ENCODE measurements at places on chromosomes 7 and 10.

GRCh38 chr10:60234551-60234950 is 155.1 kb downstream of the ANK3 start:
- no peak for DNase-seq

- DNase-seq: no peak
Measured at GRCh38 chr7:75889223-75889825, 10.5 kb downstream of the RHBDD2 start.

- DNase-seq: no peak
Measured at GRCh38 chr10:24762161-24762924, 38.7 kb upstream of the ARHGAP21 start.

DNA sequence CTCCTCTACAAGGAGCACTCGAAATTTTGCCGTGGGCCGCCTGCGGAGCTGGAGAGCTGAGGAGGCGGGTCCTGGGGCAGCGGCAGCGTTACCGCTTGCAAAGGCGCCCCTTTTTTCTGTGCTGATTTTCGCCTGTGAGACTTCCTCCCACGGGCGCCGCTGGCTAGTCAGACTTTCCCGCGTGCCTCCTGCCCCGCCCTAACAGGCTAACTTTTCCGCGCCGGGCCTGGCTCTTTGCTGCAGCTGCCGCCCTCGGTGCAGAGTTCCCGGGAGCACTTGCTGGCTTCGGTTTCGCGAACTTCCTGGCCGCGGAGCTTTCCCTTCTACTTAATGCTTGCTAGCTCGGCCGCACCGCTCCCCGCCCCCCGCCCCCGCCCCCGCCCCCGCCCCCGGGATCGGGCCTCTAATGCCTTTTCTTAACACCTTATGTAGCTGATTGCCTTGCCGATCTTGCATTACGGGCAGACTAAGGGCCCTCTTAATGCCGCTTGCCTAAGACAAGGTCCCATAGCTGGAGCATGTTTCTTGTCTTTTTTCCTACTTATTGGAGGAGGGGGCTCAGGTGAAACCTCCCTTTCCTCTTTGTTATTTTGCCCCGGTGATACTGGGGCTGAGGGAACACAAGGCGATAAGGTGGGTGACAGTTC is 37.9 kb upstream of the RASGEF1A start:
- peak; percentile 20 for DNase-seq

GRCh38 chr10:78449554-78449953 is 415.9 kb downstream of the RPS24 start:
- DNase-seq: no peak

GRCh38 chr7:107960272-107960671 is 42.7 kb downstream of the LAMB1 start:
- DNase-seq: no peak

DNA sequence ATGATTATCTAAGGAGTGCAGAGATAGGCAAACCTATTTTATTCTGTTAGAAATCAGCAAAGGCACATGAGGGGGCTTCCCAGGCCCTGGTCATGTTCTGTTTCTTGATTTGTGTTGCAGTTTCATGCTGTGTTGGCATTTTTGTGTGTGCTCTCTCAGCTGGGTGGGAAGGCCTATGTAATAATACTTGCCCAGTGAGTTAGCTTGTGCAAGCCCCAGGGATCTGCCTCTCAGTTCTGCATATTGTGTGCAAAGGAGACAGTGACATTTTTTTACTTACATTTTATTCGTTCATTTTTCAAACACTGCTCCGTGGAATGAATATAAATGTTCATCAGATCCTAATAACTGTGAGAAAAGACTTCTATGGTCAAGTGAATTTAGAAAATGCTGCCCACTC is 119.0 kb downstream of the VWC2 start:
- DNase-seq: no peak

GRCh38 chr10:58556516-58557165 is 44.0 kb downstream of the BICC1 start:
- no peak for DNase-seq

DNA sequence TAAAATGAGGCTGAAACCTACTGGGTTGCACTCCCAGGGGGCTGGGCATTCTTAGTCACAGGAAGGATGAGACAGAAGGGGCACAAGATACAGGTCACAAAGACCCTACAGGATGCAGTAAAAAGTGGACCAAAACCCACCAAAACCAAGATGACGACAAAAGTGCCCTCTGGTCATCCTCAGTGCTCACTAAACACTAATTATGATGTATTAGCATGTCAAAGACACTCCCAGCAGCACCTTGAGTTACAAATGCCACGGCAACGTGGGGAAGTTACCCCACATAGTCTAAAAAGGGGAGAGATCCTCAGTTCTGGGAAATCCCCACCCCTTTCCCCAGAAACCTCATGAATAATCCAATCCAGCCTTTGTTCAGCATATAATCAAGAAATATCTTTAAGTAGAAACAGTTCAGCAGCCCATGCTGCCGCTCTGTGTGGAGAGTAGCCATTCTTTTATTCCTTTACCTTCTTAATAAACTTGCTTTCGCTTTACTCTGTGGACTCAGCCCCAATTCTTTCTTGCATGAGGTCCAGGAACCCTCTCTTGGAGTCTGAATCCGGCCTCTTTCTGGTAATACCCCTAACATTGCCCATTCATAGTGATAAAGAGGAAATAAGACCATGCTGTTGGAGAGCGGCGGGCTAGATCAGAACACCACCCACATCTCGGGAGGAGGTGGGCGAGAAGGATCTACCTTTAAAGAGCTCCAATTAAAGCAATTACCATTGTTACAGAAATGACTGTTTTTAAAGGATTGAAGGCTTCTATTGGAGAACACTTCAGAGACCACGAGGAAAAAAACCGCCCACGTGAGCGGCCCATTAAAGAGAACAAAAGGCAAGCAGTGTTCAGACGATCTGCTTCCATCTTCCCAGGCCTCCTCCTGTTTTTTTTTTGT is 170.9 kb downstream of the USP6NL start:
- no peak for DNase-seq

DNA sequence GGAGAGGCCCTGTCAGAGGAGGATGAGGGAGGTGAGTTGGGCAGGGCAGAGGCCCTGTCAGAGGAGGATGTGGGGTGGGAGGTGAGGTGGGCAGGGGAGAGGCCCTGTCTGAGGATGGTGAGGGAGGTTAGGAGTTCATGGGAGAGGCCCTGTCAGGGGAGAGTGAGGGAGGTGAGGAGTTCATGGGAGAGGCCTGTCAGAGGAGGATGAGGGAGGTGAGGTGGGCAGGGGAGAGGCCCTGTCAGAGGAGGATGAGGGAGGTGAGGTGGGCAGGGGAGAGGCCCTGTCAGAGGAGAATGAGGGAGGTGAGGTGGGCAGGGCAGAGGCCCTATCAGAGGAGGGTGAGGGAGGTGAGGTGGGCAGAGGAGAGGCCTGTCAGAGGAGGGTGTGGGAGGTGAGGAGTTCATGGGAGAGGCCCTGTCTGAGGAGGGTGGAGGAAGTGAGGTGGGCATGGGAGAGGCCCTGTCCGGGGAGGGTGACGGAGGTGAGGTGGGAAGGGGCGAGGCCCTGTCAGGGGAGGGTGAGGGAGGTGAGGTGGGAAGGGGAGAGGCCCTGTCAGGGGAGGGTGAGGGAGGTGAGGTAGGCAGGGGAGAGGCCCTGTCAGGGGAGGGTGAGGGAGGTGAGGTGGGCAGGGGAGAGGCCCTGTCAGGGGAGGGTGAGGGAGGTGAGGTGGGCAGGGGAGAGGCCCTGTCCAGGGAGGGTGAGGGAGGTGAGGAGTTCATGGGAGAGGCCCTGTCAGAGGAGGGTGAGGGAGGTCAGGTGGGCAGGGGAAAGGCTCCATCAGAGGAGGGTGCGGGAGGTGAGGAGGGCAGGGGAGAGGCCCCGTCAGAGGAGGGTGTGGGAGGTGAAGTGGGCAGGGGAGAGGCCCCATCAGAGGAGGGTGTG is 73.7 kb downstream of the INPP5A start:
- DNase-seq: no peak

GRCh38 chr7:2647594-2648172 is 15.9 kb downstream of the TTYH3 start:
- no peak for DNase-seq

DNA sequence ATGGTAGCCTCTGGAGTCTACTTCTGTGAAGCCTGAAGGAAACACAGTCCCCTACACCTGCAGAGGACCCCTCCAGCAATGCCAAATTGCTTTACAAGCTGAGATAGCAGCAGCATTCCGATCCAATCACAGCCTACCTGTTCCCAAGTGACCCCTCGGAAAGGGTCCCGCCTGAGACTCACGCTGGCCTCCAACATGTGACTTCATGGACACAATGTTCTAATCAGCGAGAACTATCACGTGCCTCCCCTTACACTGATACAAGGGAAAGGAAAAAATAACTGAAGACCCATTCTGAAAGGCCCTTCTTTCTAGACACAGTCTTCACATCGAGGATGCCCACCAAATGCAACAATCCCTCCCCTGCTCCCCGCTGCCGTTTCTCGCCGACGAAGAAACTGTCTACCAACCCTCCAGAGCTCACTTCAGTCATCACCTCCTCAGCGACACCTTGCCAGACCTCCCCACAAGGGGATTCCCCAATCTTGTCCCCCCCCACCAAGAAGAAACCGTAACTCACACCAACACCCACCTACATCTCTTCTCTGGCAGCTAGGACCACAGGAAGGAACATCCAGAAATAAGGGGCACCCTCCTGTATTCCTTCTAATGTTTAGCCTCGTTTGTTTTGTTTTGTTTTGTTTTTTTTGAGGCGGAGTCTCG is 1.8 kb downstream of the SNX8 start:
- DNase-seq: no peak

- DNase-seq: no peak
Measured at GRCh38 chr10:97648562-97649404, 8.3 kb downstream of the PI4K2A start.

DNA sequence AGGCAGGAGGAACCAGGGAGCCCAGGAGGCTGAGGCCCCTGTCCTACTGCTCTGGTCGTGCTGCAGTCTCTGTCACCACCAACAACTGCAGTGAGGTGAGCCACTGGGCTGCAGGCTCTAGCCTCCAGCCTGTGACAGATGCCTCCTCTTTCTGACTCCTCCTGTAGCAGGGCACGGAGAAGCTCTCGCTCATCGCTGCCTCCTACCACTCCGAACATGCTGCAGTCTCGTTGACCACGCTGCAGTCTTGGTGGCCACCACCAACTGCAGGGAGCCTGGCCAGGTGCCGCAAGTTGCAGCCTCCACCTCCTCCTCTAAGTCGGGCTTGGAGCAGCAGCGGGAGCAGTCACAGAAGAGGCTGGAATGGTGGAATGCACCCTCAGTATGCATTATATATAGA is 22.1 kb upstream of the VOPP1 start:
- no peak for DNase-seq

DNA sequence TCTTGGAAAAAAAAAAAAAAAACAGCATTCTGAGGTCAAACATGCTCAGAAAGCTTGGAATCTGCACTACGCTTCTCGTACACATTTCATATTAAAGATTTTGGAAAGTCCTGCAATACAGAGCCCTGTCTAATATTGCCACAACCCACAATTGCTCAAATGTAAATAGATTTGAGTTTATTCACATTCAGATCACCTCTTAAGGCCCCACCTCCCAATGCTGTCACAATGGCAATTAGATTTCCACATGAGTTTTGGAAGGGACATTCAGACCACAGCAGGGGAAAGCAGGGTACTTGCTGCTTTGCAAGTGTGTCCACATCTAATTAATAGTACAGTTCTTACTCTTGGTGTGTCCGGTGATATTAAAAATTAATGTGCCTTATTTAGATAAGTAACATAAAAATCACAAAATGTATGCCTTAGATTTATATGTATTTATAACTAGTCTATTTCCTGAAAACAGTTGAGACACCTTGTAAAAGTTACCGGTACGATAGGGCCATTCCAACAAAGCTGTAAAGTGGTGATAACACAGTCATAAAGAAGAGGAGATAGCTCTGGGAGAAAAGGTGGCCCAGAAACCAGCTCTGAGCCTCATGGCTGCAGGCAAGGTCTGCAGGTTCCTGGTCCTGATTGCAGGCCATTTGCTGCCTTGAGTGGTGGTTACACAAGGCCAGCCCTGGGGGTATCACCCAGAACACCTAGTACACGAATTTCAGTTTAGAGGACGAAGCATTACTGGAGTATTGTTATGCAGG is 27.9 kb downstream of the EGFR start:
- DNase-seq: no peak

DNA sequence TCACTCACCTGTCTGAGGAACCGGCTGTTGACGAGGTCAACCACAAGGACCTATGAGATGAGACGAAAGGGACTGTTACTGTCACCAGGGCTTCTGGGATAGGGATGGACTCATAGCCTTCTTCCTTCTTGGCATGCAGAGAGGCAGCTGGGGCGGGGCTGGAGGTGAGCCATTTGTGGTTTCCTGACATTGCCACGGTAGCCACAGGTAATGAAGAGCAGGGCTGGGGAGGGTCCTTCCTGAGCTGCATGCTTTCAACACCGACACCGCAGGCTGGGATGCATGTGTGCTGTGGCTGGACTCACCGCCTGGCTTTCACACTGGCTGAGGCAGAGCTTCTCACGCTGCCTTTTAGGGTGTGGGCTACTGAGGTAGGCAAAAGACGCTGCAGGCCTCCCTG is 46.4 kb upstream of the MKRN1 start:
- no peak for DNase-seq

DNA sequence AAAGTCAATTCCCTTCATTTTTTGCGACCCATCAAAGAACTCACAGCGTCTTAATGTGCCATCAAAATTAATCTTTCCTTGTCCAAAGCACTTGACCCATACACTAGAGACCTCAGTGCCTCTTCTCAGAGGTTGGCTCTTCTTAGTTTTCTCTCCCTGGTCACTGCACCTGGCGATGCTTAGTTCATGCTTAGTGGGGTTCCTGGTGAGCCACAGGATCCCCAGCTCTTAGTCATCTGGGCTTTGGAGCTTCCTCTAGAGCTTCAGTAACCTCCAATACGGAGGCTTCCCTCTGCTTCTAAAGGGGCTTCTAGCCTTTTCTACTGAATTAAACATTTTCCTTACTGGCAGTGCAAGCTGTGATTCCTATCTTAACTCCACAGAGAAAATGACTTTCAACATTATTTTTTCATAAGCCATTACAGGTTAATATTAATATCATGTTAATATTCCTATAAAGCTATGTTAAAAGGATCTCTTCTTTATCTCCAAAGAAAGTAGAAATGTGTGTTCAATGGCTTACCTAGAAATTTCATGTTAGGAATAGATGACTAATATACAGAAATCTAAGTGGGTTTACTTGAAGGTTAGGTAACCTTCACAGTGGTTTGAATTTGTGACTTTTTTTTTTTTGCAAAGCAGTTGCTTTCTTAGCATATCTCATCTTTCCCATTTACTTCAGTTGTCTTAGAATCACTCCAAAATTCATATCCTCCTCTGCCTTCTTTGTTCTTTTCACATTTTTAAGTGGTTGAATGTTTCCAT is 295.2 kb downstream of the CAMK1D start:
- DNase-seq: no peak

DNA sequence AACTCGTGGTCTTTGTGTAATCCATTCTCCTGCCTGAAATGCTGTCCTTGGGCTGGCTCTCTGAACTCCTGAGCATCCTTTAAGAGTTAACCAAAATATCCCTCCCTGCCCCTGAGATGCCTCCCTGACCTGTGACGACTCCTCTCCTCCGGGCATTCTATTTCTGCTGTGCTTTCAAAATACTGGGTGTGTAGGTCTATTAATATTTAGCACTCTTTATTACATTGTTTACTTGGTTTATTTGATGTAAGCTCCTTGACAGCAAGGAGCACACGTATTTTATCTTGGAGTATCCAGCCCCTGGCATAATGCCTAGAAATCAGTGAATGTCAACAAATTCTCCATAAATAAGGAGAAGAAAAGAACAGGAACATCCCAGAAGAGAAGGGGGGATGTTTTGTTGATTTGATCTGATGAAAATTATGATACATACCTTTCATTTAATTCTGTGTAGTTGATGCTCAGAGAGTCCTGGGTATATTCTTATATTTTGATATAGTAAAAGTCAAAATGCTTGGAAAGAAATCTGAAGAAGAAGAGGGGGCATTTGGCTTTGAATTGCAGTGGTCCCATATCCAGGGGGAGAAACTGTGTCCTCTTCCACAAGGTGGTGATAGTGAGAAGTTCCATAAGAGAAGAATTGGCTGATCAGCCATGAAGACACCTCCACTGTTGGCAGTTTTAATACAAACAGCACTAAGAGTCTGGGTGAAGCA is 107.7 kb upstream of the MPP7 start:
- DNase-seq: no peak

Data from stimulated activated CD8-positive, alpha-beta memory T cell treated with anti-CD3 and anti-CD28 coated beads, Interleukin-7, amount 100 ng/mL, for 1 hour (primary cell).